NCI-H748 treated with DMSO at 0.1 percent for 48 hours (cell line): ENCODE measurements at places on chromosomes 1 and 21.

DNA sequence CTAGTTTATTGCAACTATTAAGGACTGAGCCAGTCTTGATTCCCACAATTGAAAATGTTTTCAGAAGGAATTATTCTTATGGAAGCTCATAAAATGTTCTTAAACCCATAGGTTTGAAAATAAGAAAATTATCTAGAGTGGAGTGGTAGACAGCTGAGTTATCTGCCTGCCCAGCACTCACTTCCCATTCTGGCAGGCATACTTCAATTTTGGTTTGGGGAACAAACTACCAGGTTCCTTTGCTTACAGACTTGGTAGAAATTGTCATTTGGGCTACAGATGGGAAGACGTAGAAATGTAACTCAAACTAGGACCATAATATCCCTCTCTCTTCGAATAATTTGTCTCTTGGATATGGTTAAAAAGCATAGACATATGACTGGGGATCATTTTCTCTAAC, 18.4 kb downstream of the JUN start:
- no peak for DNase-seq

- DNase-seq, result no peak
Measured at GRCh38 chr1:56452027-56453011, 127.0 kb downstream of the PLPP3 start.

GRCh38 chr1:174989536-174990220, 10.1 kb upstream of the CACYBP start:
- DNase-seq, result no peak

DNA sequence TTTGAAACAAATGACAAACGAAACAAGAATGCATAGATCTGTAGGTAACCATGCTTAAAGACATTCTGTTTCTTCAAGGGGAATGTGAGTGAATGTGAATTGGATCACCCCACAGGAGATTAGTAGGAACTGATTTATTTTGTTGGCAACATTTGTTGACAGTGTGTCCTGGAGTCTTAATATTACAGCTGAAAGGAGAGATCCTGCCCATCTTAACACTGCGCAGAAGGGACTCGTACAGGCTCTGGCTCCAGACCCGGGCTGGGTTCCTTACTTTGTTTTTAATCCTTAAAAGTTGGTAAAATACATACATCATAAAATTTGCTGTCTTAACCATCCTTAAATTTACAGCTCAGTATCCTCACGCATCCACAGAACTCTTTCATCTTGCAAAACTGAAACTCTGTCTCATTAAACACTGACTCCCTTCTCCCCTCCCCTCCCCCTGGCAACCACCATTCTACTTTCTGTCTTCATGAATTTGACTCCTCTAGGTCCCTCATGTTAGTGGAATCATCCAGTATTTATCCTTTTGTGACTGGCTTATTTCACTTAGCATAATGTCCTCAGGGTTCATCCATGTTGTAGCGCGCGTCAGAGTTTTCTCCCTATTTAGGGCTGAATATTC, 74.1 kb downstream of the GALNT2 start:
- DNase-seq, result no peak

DNA sequence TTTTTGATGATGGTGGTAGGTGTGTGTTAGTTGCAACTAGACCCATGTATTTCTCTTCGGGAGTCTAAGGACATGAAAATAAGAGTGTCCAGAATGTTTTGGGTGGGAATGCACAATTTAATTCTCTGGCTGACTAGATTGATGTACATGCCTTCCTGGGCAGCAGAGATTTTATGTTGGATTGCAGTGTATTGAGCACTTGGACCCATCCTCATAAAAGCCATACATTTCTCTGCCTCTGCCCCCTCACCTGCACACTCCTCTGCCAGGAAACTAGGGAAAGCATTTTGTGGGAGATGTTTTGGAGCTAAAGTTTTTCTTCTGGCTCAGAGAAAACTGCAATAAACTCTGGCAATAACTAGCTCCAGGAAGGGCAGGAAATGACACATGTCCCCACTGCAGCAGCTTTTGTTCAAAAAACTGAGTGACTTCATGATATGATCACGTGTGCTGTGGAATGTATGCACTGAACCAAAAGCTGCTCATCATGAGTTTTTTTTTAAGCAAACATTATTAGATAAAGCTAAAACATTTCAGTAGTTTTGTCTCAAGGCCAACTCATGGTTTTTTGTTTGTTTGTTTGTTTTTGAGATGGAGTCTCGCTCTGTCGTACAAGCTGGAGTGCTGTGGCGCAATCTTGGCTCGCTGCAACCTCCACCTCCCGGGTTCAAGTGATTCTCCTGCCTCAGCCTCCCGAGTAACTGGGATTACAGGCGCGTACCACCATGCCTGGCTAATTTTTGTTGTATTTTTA, 17.6 kb downstream of the RIT1 start:
- no peak for DNase-seq
